ENCODE measurements at places on chromosomes 16 and 17.

- no peak for DNase-seq
These were observed 69.0 kb downstream of the ANKFN1 start for GRCh38 chr17:56222255-56222654.

DNA sequence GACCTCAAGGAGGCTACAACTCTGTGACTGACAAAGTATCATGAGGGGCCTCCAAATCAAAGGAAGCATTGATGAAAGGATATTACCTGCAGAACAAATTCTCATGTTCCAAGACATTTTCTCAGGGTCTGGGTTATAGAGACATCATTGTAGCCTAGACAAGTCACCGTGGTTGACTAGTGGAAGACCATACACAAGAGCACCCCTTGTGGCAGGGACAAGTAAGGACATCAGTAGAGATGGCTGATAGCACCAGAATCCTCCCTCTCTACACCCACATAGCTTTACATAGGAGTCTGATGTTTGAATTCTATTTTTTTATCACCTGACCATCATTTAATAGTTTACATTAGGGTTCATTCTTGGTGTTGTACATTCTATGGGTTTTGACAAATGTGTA, 32.5 kb upstream of the CDH8 start:
- DNase-seq: no peak

DNA sequence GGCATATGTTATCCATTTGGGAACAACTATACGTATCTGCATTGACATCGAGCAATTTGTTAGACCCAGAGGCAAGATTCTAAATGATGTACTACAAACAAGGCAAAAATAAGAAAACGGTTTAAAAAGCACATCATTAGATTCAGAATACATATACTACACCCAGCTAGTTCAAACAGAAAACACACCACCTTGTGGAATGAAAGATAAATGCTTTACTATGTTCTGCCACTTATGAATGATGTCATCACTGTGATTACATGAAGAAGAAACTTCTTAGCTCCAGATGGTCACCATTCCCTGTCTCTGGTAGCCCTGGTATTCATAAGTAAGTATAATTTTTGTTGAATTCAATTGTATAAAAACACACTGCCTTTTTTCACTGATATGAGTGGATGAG, 7.8 kb downstream of the NACA2 start:
- DNase-seq: no peak

- DNase-seq: peak; percentile 56
These were observed 163.4 kb upstream of the CIBAR2 start for GRCh38 chr16:85275533-85276249.

GRCh38 chr17:47907932-47908562, 12.0 kb downstream of the SP2 start:
- no peak for DNase-seq

DNA sequence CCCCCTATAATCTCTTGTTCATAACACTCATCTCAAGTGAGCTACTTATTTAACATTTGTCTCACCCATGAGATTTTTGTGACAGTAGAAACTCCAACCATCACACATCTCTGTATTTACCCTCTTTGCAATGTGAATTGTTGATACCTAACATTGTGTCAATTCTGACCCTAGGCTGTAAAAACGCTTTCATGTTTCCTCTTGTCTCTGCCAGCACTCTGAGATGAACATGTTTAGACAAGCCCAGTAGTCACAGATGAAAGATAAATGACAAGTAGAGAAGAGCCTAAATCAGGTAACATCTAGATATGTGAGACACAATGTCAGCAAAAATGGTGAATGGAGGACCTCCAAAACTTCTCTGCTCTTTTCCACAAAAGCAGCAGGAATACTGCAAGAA, 1254.5 kb upstream of the GOT2 start:
- no peak for DNase-seq

DNA sequence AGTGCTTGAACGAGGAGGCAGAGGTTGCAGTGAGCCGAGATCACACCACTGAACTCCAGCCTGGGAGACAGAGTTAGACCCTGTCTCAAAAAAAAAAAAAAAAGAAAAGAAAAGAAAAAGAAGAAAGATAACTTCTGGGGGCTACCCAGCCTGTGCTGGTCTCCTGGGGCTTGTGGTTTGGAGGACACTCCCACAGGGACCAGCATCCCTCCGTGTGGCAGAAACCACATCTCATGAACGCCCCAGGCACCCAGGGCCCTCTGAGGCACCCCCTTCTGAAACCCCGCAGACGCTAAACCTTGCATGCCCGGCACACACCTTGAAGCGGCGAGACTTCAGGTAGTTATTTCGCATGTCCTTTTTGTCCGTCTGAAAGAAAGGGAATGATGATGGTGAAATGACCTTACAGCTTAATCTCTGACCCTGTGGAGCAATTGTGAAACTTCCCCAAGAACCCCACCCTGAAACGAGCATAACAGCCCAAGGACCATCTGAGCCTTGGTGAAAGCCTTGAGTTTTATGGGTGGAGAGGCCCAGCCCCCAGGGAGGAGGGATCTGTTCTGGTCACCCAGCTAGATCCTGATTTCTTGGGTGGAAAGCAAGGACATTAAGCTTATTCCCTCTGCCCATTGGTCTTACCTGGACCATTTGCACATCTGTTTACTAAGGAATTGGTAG, 55.0 kb downstream of the CNGB1 start:
- no peak for DNase-seq

GRCh38 chr17:55737976-55738501, 12.8 kb upstream of the PCTP start:
- no peak for DNase-seq
